ENCODE measurements at places on chromosomes 11 and 22.

DNA sequence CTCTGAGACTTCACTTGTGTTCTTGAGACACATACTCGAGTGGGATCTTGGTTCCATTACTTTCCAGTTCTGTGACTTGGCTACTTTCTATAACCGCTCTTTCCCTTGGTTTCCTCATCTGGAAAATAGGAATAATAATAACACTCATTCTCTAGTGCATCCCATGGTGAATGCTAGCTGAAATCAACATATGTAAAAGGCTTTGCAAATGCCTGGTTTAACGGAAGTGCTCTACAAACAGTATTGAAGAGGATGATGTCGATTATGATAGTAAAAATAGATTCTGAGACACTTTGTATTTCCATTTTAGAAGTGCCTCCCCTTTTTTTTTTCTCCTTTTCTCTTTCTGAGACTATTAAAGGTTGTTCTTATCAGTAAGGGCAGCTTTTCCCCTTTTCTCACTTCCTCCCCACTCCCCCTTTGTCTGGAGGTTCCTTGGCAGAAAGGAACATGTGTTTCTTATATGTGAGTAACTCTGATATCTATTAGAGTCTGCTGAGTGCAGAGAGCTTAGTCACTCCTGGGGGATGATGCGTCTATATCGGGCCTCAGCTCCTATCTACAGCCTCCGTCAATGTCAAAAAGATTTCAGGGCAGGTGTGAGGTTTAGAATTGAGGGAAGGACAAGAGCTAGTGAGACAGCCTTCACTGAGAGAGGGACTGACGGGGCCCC is 489.3 kb downstream of the NTM start:
- no peak for DNase-seq

DNA sequence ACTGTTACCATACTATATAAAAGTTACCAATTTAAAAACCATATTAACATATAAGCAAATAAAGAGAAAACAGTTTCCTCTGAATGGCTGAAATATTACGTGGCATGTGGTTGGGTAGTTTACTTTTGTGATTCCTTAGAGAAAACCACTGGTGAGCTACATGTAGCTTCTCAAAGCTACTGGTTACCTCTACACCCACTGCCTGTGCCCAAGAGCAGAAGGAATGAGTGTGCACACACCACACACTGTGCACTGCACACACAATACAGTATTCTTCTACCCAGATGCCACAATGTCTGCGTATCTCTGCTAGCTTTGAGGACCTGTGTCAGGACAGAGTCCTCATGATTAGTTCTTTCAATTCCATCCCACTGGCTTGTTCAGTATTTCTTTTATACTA is 25.5 kb upstream of the YPEL1 start:
- no peak for DNase-seq

DNA sequence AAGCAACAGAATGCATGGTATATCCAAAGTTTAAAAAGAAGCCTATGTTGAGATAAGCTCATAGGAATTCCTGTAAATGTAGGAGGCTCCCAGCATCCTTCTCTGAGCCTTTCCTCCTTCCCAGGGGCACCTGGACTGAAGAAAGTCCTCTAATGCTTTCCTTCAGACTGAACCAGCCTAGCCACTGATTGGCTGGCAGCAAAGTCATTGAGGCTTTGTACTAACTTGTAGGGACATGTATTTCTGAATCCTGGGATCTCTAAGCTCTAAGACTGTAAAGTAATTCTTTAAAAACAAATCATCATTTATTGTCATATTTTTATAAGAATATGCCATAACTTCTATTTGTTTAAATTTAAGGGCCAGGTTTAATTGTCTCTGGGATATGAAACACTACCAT is 23.9 kb upstream of the PANX1 start:
- DNase-seq, result no peak

GRCh38 chr11:7563281-7563680 is 49.5 kb downstream of the PPFIBP2 start:
- no peak for DNase-seq

GRCh38 chr22:17357688-17358087 is 11.6 kb upstream of the CECR2 start:
- no peak for DNase-seq

DNA sequence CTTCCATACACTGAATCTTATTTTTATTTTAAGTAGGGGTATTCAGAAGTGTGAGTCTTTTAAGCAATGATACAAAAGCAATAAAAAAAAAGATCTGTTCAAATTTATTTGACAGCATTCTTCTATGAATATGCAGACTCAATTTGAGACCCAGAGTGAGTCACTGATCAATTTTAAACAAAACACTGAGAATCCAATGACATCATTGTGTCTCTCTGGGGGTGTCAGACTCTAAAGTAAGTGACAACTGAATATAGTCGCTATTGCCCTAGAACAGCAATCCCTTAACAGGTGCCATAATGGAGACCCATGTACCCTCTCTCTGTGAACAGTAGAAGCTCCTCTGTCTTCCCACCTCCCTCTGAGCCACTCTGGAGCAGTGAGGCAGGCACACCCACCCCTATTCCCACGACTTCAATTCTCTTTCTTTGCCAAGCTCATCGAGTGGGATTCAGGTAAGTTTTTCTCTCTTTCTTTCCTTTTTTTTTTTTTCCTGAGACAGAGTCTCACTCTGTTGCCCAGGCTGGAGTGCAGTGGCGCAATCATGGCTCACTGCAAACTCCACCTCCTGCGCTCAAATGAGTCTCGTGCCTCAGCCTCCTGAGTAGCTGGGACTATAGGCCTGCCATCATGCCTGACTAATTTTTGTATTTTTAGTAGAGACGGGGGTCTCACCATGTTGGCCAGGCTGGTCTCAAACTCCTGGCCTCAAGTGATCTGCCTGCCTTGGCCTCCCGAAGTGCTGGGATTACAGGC is 5.1 kb upstream of the RPS3 start:
- no peak for DNase-seq

Data from small intestine (tissue), 16 donors.